GM13976 (cell line): ENCODE measurements at places on chromosomes 6 and 20.

GRCh38 chr6:157068691-157069324 lies 254.5 kb downstream of the TMEM242 start:
- DNase-seq = peak; percentile 67

DNA sequence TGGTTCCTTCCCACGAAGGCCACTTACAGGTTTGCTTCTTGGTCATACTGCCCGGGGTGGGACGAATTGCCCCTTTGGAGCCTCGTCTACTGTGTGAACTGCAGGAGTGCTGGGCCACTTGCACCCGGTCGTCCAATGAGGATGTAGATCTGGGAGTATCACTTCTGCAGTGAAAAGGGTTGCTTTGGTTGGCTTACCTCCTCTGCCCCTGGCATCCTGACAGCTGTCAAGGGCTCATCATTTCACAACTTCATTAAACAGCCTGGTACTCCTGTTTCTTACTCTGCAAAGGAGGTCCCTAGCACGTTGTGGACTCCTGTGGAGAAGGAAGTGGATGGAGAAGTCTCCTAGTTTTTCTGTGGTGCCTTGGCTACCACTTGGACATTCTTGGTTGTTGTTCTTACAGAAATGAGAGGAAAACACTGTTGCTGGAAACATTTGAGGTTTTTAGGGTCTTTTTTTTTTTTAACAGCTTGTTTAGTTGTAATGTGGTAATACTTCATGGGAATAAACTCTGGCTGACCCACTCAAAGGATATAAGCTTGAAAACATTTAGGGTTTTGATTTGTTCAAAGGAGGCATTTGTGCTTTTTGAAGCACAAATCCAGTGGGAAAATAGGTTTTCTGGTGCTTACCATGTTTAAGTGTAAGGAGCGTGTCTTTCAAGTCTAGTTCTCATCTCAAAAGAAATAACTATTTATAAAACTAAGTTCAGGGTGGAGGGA lies 60.7 kb downstream of the AKAP12 start:
- DNase-seq = no peak

GRCh38 chr6:30548375-30548774 lies 7.9 kb downstream of the GNL1 start:
- DNase-seq = no peak

GRCh38 chr6:159455700-159456274 lies 237.3 kb downstream of the SOD2 start:
- no peak for DNase-seq

DNA sequence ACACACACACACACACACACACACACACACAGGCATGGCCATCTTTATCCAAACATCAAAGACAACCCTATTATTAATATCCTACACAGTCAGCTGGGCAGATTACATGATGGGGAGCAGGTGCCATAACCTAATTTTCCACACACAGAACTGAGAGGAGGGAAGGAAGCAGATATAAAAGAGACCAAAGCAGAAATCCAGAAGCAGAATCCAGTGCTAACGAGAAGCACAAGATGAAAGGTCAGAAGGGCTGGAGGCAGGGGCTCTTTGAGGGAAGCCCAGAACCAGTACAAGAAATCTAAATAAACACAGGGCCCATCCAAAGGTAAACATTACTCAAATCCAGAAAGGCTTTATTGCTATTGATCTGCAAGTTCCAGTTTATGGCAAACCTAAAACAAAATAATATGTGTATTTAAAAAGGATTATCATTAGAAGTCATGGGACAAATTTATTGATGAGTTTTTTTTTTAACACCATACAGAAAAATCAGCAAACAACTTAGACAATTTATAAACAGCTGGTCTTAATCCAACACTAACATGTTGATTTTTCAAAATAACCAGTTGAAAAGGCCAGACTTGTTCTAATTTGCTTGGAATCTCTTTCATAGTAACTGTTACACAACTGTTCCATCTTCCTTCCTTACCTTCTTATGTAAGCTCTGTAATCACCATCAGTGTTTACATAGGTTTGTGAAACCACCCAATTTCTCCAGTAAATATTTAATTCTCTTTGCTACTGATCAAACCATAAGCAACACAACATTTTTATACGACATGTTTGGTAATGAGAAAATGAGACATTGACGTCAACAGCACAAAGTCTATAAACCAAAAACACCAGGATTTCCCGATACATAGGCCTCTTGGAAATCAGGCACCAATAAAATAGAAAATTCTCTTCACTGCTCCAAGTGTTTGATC lies 34.2 kb downstream of the SLC23A2 start:
- DNase-seq = no peak

DNA sequence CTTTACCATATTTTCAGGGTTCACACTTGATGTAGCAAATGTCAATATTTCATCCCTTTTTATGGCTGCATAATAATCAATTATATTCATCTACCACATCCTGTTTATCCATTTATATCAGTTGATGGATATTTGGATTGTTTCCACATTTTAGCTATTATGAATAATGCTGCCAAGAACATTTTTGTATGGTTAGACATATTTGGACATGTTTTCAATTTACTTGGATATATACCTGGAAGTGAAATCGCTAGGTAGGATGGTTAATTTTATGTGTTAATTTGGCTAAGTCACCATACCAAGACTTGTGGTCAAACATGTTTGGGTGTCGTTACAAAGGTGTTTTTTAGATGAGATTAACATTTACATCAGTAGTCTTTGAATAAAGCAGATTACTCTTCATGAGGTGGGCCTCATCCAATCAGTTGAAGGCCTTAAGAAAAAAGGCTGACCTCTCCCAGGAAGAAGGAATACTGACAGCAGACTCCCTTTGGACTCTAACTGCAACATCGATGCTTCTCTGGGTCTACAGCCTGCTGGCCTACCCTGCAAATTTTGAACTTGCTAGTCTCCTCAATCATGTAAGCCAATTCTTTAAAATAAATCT lies 196.5 kb downstream of the BACH2 start:
- DNase-seq = no peak

DNA sequence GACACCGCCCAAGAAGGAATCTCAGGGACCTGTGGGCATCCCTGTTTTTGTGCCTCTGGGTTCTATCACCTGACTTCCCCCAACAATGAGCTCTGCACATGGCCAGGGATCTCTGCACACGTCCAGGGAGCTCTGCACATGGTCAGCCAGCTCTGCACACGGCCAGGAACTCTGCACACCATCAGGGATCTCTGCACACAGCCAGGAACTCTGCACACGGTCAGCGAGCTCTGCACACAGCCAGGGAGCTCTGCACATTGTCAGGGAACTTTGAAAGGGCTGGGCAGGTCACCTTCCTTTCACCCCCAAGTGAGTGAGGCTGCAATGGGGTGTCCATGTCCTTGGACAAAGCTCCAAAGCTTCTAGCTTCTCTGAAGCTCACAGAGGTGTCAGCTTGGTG lies 5.2 kb upstream of the SLCO4A1 start:
- DNase-seq = no peak

GRCh38 chr6:32622545-32623401 lies 14.4 kb upstream of the HLA-DQA1 start:
- peak; percentile 48 for DNase-seq

DNA sequence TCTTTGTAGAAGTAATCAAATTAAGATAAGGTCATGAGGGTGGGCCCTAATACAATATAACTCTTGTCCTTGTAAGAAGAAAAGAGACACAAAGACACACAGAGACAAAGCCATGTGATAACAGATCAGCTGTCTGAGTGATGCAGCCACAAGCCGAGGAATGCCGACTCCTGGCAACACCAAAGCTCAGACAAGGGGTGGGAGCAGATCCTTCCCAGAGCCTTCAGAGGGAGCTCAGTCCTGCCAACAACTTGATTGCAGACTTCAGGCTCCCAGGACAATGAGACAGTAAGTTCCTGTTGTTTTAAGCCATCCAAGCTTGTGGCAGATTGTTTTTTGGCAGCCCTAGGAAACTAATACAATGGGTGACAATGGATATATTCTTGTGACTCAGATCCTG lies 325.0 kb upstream of the AGPAT4 start:
- DNase-seq = no peak

- DNase-seq = no peak
Measured at GRCh38 chr6:143745166-143746133, 67.7 kb downstream of the PHACTR2 start.

DNA sequence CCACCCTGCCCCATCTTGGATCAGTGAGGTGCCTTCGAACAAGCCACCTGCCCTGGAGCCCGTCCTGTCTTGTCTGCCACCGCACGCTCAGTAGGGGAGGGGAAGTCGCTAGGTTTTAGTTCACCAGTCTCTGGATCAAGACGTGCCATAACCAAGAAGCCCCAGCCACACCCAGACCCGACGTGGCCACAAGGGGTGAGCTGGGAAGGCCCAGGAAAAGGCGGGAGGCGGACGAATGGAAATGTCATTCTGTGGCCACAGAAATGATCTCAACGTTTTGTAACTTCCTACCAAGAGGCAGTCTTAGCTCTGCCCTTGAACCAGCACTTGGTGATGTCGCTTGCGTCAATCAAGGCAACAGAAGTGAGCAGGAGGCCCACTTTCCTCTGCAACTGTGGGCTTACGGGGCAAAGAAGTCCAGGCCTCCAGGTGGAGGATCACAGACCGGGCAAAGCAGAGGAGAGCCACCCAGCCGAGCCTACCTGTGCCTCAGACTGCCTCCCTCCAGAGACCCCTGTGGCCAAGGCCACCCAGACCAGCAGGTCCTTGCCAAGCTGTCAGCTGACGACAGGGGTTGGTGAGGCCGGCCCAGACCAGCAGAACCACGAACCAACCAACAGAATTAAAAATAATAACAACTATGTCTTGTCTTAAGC lies 14.5 kb downstream of the GMEB2 start:
- DNase-seq = no peak

DNA sequence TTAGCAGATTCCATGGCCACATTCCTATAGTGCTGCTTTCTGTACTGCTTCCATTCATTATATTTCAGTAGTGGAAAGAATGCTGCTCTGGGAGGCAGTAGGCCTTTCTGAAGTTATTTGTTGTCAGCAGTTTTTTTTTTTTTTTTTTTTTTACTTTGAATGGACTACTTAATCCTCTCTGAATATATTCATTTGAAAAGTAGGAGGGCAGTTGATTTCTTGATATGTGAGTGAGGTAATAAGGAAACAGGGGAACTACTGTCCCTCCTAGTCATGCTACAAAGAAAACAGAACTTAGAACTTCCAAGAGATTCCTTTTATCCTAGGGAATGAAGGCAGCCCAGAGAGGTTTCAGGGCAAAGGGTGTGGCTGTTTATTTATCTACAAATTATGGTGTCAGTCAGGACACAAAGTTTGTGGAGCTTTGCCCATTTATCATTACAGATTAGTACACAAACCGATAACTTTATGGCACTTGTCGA lies 155.9 kb downstream of the JARID2 start:
- no peak for DNase-seq

GRCh38 chr6:30167101-30167500 lies 3.8 kb downstream of the TRIM15 start:
- DNase-seq = no peak

DNA sequence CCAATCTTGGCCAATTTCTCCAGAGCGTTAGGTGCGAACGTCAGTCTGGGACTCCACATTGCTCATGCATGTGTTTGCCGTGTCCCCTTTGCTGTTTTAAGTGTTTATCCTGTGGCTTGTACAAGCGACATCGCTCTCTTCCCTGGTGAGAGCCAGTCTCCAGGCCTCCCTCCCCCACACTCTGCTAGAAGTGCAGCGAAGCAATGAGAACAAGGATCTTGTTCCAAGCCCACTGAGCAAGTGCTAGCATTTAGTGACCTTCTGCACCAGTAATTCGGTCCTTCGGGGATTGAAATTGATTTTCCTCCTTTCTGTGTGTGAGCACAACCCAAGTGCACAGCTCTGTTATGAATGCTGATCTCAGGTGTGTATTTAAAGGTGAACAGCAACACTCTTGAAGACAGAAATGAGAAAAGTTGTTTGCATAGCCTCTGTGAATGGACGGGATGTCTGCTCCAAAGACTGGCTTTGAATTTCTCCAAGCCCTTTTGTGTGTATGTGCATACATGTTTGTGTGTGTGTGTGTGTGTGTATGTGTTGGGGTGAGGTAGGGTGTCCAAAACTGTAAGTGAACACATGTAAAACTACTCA lies 29.0 kb downstream of the CD83 start:
- no peak for DNase-seq

- no peak for DNase-seq
Measured at GRCh38 chr6:131065112-131065823, 2.2 kb upstream of the EPB41L2 start.

- DNase-seq = no peak
Measured at GRCh38 chr6:56025795-56026194, 150.4 kb upstream of the BMP5 start.

GRCh38 chr6:5096482-5096881 lies 11.3 kb downstream of the PPP1R3G start:
- DNase-seq = no peak

- DNase-seq = no peak
Measured at GRCh38 chr6:53419026-53419425, 70.3 kb upstream of the ELOVL5 start.
